Upper lobe of left lung (tissue), 6 donors: ENCODE measurements at places on chromosomes 7 and 10. TPM values are rescaled to one million over a fixed set of nuclear protein-coding genes. Genes with fewer than 3 reads are reported as not detected.

DNA sequence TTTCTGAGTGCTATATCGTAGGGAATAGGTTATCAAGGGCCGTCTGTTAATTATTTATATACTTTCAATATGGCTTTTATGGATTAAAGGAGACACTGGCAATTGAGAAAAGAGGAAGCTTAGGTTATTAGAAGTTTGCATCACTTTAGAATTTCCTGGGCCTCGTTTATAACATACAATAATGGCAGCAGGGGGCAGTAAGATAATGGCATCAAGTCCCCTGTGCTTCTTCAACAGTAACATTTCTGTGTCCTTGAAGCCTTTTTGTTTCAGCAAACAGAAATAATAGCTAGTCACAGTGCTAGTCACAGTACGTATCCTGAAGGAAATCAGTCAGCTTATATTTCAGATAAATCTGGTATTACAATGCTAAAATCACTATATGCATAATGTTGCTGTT is 41.9 kb downstream of the SPAM1 start:
- no peak for DNase-seq

GRCh38 chr7:50795253-50795652 is 12.6 kb upstream of the GRB10 start:
- DNase-seq, result no peak

PDE6C gene
- not detected for total RNA-seq

DNA sequence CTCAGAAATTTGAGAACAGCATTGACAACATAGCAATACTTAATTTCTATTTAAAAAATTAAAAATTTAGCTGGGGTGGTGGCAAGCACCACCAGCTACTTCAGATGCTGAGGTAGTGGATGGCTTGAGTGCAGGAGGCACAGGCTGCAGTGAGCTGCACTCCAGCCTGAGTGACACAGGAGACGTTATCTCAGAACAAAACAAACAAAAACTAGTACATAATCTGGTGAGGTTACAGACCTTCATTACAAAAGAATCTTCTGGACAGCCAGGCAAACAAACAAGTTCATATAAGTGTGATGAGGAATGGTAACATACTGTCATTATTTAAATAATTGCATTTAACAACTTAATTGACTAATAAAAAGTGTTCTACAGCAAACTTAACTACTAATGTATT is 77.0 kb upstream of the OIT3 start:
- no peak for DNase-seq

- no peak for DNase-seq
These were observed 167.3 kb upstream of the SLC13A1 start for GRCh38 chr7:123367031-123367430.

RARRES2 gene
- 200 TPM for total RNA-seq

PBLD gene
- 6.8 TPM for total RNA-seq

DNA sequence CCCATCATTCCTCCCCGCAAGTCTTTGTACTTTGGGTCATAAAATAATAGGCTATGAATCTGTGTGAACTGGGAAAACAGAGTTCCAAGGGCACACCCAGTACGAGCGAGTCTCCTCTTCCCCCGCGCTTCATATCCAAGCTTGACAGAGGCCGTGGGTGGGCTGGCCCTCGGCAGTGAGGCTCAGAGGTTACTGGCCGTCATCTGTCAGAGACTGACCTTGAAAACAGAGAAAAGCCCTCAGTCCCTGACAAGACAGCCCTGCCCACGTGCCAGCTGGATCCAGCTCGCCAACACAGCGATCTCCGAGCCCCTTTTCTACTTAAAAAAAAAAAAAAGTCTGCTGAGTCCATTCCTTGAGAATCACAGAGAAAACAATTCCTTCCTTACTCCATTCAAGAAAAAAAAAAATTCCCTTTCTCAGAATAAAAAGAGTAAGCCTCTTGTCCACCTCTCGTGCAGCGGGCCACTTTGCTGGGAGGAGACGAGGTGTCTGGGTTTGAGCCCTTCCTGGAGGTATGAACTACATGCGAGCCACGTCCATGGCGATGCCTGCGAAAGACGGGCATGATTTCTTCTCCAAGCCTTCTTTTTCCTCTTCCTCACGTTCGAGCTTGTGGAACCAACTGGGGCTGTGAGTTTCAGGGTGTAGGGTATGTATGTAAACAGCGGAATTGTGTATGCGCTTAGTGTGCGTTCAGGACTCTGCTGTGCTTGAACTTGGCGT is 744 bp upstream of the BICC1 start:
- DNase-seq, result no peak

- peak; percentile 64 for DNase-seq
These were observed 56.8 kb downstream of the ZRANB1 start for GRCh38 chr10:124998624-124999291.

DYDC2 gene
- 2.0 TPM for total RNA-seq

IFIT1B gene
- total RNA-seq, result not detected

DNA sequence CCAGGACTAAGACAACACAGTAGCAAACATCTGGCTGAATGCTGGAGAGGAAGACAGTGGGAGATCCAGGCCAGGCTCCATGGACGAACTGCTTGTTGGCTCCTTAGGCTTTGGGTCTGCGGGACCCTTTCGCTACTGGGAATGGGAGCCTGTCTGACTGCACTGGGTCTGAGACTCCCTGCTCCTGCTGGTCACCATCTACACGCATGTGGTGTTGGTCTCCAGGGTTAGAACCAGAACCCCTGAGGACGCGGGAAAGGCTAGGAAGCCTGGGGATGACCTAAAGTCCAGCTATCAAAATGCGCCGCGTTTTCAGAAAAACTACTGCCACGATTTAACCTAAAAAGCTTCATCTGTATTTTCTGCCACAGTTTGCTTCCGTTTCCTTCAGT is 817 bp upstream of the DNAJB6 start:
- DNase-seq, result no peak

- no peak for DNase-seq
These were observed 117.9 kb downstream of the TEX36 start for GRCh38 chr10:125565046-125565445.

GIMAP7 gene
- 35.1 TPM for total RNA-seq

DNA sequence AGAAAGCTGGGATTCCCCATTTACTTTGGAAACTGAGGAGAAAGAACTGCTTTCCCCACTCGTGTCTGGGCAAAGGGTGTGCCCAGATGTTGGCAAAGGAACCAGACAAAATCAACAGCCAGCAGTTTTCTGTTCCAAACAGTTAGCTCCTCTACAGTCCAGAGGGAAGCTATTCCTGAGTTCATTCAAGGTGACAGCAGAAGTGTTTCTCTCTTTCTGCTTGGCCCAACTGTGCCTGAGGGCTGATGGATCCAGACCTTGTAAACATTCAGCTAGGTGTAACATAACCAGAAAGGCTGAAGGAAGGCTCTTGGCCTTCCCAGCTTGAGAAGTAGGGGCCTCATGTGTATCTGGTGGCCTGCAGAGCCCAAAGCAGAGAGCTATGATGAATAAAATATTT is 7.0 kb upstream of the ALDH18A1 start:
- DNase-seq, result no peak

TMEM184A gene
- 9.2 TPM for total RNA-seq

CNPY1 gene
- not detected for total RNA-seq

DNA sequence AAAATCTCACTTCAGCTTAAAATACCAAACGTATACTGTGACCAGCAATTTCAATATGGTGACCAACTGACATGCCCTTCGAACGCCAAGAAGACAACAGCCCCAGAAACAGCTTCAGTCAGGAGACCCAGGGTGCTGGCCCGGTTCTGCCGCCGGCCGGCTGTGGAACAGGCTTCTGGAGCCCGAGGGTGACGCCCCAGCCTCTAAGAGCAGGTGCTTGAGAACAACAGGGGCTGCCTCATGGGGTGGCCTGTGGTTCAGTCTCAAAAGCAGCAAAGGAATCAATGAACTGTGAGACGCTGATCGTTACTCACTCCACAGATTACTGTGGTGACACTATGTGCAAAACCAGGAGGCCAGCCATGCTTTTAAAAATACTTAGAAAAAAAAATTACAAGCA is 17.3 kb downstream of the GPER1 start:
- DNase-seq, result no peak

DNA sequence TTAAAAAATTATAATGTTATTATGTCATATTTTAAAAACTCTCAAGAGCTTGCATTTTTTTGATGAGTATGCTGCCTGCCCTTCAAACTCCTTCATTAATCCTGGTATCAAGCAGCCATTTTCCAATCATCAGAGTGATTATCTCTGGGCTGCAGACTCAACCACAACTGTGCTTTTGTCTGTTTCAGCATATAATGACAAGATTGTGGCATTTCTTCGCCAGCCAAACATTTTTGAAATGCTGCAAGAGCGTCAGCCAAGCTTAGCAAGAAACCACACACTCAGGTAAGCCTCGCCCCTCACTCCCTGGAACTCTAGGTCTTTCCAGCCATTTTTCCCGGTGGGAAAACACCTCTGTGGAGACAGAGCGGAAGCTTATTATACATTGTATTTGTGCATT is 90.0 kb upstream of the STK17A start:
- no peak for DNase-seq

GRCh38 chr7:106367018-106367420 is 82.2 kb upstream of the NAMPT start:
- no peak for DNase-seq

DNA sequence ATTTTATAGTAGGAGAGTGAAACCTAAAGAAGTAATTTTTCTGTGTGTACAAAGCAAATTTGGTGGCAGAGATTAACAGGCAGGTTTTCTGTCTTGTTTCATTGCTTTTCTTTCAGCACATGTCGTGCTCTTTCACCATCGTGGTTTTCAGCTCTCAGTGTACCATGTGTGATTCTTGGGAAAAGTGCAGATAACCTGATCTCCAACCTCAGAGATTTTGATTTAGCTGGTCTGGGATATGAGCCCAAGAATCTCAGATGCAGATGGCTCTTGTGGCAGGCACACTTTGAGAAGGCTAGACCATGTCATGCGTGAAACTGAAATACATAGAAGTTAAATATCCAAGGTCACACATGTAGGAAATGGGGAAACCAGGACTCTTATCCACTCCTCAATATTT is 317.4 kb downstream of the EXOC4 start:
- no peak for DNase-seq

CYP2C19 gene
- not detected for total RNA-seq

- DNase-seq, result no peak
These were observed 28.0 kb downstream of the RSU1 start for GRCh38 chr10:16789261-16789660.

- no peak for DNase-seq
These were observed 53.3 kb upstream of the NRP1 start for GRCh38 chr10:33387720-33388119.

DNA sequence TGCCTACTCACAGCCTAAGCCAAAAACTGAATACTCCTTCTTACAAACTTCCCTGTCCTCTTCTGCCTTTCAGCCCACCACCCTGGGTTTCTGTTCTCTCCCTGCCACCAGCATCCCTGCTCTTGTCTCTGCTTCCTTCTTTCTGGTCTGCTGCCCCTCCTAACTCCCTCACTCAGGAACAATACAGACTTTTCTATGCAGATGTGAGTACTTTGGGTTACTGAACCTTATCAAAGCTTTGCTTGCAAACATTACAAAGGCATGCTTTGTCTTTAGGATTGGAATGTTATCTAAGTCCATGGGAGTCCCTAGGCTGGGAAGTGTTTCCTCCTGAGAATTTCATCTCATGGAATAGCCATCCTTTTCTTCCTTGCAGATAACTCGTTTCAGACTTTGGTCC is 28.9 kb downstream of the CNNM1 start:
- no peak for DNase-seq

DNA sequence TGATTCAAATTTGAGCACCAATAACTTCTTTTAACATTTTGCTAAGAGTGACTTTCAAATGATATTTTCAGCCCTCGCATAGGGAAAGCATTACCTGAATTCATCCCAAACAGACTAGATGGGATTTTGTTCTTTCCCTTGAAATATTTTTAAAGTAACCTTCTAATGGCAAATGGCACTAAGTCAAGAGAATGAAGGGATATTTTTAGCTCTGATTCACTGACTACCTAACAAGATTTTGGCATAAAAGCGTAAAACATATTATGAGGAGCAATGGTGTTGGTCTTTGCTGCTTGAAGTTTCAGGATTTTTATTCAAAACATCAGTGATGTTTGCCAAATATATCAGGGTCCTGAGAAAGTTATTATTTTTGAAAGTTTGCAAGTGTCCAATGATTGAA is 290.3 kb downstream of the CDK14 start:
- no peak for DNase-seq
